Activated gamma-delta T cell treated with Interleukin-2 at 50 U/mL for 16 hours (primary cell): ENCODE measurements at places on chromosomes 4 and X.

GRCh38 chr4:125837493-125838201 is 522.9 kb downstream of the FAT4 start:
- no peak for DNase-seq

DNA sequence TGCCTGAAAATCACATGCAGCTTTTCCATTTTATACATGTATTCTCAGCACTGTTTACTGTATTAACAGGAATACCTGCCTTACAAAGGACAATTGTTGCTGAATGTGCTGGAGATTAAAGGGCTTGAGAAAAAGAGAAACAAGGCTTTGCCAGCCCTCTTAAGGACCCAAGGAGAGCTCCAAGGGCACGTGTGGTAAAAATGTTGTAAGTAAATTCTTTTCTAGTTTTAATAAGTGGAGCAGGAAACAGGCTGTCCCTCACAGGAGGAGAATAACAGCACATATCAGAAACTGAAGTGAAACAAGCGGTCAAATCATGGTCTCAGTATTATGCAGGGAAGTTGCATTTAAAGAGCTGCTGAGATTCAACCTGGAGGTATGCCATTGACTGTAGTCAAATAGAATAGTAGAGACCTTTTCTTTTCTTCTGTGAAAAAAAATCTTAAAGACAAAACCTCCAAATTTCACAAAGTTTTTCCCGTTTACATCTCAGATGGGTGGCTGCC is 18.5 kb downstream of the IGFBP7 start:
- no peak for DNase-seq

DNA sequence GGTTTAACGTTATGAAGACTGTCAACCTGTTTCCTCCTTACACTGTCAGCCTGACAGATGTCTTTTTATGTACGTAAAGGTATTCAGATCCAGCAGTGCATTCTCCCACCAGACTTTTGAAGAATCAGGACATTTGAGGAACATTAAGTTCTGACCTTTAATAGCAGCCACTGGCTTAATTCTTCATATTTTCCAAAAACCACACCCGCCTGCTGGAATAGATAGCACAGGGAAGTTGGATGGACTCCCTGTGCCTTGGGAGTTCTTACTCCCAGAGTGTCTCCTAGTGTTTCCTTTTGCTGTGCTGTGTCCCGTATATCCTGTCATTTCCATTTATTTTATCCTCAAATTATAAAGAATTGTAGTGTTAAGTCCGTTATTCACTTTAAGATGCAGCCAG is 94.5 kb downstream of the AFF1 start:
- no peak for DNase-seq

DNA sequence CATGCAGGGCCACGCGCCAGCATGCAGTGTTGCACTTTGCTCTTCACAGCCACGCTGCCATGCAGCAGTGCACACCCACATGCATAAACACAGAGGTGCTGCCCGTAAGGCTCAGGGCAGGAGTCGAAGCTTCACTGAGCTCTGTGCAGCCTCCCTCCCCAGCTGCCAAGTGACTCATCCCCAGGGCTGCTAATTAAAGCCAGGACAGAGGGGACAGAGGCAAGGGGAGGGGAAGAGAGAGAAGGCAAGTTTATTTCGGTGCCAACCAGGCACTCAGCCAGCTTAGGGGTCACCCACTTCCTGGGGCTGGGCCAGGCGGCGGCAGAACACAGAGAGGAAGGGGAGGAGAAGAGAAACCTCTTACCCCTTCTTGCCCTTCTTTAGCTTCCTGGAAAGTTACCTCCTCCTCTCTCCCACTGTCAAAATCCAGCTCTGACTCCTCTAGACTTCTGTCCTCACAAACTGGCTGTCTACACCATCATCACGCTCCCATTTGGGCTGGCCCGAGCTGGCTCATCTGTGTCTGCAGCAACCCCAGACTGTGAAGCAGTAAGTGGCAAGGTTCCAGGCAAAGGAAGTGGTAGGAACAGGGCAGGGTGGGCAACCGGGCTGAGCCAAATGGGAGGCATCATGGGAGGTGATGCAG is 6.2 kb upstream of the IQSEC2 start:
- DNase-seq, result peak; percentile 49

DNA sequence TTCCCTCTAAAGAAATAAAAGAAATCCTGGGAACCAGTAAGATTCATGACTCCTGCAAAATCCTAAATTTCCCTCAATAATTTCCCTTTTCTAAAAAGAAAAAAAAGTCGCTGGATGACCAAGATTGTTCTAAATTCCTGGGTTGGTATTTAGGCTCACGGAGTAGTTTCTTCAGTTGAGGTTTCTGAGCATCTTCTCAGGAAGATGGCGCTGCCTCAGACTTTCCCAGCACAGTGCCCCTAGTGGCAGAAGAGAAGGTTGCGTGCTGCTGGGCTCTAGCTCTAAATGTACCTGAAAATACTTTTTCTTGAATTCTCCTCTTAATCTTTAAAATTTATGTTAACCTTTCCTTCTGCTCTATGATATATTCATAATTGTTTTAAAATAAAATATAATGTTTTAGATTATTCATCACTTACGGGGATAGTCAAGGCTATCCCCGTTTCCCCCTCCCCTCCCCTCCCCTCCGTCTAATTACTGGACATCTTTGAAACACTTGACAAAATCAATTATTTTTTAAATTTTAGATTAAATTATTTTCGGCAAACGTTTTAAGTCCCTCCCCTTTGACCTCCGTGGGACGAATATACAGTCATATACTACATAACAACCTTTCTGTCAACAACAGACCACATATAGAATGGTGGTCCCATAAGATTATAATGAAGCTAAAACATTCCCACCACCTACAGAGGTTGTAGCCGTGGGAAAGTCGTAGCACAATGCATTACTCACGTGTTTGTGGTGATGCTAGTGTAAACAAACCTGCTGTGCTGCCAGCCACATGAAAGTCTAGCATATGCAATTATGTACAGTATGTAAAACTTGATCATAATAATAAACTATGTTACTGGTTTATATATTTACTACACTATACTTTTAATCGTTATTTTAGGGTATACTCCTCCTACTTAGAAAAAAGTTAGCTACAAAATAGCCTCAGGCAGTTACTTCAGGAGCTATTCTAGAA is 41.0 kb upstream of the GATB start:
- peak; percentile 48 for DNase-seq

DNA sequence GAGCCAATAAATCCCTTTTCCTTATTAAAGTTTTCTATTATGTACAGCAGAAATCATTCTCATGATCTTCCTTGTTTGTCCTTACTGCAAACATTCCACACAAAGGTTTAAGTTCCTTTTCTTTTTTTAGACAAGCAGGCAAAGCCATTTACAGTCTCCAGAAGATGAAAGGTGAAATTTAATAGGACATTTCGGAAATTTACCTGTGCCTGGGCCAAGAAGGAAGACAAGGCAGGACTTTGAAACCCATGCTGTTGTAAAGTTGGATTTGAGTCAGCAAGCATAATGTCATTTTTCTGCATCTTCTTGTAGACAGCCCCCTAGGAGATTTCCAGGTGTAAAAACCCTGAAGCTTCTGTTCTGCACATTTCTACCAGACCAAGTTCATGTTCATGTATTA is 188.1 kb downstream of the PAPSS1 start:
- DNase-seq, result no peak

DNA sequence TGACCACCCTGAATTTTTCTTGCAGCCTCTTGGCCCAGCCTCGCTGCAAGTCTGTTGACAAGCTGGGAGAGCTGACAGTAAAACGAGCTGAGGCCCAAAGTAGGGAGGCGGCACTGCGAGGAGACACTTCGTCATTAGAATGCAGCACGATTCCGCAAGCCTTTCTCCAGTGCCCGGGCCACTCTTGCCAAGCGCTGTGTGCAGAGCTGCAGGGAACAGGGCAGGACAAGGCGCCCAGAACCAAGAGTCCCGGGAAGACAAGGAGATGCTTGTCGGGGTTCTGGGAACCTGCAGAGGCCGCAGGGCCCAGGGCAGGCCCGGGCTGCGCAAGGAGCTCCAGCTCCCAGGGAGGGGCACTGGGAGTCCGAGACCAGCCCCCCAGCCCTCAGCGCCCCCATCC is 187.1 kb downstream of the BCOR start:
- DNase-seq, result no peak

DNA sequence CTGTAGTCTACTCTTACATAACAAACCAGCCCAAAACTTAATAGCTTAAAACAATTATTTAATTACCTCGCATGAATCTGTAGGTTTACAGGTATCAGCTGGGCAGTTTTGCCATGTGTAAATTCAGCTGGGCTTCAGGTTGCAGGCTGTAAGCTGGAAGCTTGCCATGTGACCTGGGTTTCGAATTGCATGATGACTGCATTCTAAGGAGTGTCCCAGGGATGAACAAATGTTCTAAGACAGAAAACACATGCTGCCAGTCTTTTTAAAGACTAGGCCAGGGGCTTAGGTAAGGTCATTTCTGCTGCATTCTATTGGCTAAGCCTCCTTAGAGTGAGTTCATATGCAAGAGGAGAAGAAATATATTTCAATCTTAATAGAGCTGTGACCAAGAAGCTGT is 44.8 kb downstream of the GRIA2 start:
- DNase-seq, result no peak

DNA sequence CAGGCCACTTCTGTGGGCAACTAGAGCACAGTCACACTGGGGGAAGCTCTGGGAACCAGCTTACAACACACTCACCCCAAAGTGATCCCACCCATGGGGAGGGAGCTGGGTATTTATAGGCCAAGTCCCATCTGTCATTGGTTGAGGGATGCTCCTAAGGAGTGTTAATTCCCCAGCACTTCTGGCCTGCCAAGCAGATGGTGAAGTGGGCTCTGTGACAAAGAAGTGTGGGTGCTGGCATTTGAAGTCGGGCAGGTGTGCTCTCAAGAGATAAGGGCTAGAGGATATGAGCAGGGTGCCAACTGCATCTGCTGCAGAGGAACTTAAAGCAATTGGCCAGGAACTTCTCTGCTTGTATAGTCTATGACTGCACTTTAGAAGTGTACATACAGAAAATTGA is 30.9 kb downstream of the PTCHD1 start:
- DNase-seq, result no peak

DNA sequence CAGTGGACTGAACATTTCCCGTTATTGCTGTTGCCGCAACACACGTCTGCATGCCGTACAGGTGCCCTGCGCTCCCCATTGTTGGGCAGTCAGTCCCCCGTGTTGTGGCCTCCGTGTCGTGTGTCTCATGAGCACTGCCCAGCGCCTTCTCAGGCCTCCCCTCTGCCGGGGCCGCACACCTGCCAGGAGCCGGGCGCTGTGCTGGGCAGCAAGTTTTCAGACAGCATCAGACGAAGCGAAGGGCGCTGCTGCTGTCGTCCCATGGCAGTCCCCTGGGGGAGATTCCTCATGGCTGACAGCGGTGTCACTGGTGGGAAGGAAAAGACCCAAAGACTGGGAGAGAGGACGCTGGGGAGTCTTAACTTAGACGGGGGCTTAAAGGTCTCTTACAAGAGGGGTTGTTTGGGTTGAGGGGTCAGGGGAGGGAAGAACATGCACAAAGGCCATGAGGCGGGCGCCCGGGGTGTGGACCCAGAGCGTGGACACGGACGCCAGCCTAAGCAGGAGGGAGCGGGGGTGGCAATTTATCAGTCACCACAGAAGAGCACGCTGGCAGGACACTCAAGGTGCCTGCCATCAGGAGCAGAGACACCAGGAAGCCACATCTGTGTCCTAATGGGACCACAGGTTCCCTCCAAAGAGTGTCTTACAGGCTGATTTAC is 47.3 kb downstream of the RGS12 start:
- DNase-seq, result no peak

- no peak for DNase-seq
Measured at GRCh38 chrX:136205882-136206380, 45.3 kb downstream of the MAP7D3 start.

- DNase-seq, result no peak
Measured at GRCh38 chrX:100379388-100379986, 30.6 kb downstream of the PCDH19 start.

- DNase-seq, result no peak
Measured at GRCh38 chr4:6516281-6516680, 43.9 kb upstream of the PPP2R2C start.

- no peak for DNase-seq
Measured at GRCh38 chrX:28550331-28550872, 36.8 kb upstream of the IL1RAPL1 start.

- peak; percentile 27 for DNase-seq
Measured at GRCh38 chrX:12894074-12895030, 12.1 kb upstream of the TLR8 start.

DNA sequence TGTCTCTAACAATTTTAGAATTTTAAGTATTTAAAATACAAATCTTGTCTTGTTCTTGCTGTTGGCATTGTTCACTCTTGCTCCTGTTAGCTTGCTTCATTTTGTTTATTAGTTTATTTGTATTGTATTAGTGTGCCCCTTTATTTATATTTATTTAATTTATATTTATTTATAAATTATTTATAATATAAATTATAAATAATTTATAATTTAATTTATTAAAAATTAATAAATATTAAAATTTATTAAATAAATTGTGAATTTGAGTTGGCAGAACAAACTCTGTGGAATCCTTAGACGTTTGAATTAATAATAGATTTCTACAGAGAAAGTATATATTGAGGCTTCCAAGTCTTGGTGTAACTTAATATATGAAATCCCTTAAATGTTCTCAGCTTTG is 331.4 kb downstream of the SPOCK3 start:
- DNase-seq, result no peak

DNA sequence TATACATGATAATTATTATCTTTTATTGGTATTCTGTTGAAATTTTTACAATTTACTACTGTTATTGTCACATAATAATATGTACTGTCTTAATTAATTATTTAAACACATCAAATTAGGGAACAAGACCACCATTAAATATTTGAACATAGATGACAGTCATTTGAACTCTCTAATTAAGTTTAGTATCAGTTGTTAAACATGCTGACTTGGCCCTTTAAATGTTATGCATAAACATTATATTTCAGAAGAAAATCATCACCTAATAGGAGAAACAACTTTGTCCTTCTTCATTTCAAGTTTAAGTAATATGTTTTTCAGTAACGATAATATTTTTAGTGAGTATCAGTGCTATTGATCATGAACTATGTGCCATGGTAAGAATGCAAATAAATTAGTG is 623.5 kb upstream of the GNPDA2 start:
- DNase-seq, result no peak

DNA sequence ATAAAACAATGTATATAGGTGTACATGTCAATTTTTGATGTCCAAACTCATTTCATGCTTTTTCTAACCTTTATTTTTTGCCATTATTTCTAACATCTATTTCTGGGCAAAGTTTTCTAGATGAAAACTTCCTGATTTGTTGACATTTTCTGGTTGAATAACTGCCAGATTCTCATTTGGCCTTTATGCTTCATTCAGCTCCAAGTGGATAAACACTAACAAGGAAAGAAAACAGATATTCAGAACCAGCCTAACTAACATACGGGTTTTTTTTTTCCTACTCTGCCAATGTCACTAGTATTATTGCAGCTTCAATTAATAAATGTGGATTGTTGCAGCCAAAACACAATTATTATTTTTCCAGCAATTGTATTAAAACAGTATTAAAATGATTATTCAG is 50.9 kb upstream of the RAP1GDS1 start:
- DNase-seq, result no peak

DNA sequence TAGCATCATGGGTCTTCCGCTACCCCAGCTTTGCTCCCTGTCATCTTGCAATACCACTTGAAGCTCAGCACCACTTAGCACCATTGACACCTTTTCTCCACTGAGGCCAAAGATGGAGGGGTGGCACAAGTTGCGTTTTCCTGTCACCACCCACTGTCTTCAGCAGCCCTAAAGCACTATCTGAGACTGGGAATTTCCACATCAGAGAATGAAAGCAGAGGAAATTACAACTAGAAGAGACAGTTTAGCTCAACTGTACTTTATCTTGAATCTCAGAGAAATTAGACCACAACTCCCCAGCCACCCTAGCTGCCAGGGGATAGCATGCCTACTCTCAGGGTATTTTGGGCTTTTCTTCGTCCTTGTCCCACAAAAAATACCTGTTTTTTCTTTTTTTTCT is 111.0 kb downstream of the DDIT4L start:
- no peak for DNase-seq

- no peak for DNase-seq
Measured at GRCh38 chr4:76712564-76712963, 185.4 kb downstream of the SOWAHB start.
